Stimulated activated naive CD4-positive, alpha-beta T cell treated with Interleukin-2 at 50 U/mL for 16 hours (primary cell): ENCODE measurements at places on chromosomes 12 and 14.

GRCh38 chr12:77013091-77013490 is 52.3 kb downstream of the E2F7 start:
- DNase-seq: no peak

DNA sequence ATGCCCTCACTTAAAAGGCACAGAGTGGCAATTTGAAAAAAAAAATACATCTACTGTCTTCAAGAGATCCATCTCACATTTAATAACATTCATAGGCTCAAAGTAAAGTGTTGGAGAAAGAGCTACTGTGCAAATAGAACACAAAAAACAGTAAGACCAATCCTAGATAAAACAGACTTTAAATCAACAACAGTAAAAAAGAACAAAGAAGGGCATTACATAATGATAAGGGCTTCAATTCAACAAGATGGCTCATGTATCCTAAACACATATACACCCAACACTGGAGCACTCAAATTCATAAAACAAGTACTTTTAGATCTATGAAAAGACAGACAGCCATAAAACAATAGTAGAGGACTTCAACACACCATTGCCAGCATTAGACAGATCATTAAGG is 93.6 kb upstream of the PCED1B start:
- no peak for DNase-seq

- no peak for DNase-seq
Measured at GRCh38 chr12:98465950-98466602, 49.3 kb upstream of the TMPO start.

DNA sequence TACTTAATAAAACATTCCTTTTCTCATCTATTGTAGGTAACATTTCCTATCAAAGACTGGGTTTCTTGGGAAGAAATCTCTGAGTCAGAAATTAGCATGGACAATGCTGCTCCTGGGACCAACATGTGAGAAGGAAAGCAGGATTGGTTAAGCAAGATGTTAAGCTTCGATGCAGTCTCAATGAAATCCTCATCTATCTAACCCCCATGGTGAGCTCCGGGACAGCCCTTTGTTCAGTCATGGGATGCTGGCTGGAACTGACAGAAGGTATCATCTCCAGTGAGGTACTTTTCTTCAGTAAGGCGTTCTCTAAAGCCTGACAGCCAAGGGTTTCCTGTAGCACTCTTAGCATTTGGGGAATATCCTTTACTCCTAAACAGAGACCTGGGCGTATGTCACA is 82.8 kb upstream of the SINHCAF start:
- no peak for DNase-seq

- DNase-seq: no peak
Measured at GRCh38 chr14:68141281-68142088, 321.9 kb downstream of the RAD51B start.

DNA sequence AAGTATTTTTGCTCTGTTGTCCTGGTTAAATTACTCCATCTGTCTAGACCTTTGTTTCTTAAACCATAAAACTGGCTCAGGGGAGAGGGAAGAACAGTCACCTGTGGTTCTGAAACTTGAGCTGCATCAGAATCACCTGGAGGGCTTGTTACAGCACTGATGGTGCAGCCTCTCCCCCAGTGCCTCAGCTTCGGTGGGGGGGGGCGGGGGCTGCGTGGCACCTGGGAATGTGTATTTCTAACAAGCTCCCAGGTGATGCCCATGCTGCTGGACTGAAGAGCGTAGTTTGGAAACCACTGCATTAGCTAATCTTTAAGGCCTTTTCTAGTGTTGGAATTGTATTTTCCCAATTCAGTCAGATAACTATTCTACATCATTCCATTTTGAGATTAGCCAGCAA is 42.7 kb downstream of the GPHB5 start:
- no peak for DNase-seq

DNA sequence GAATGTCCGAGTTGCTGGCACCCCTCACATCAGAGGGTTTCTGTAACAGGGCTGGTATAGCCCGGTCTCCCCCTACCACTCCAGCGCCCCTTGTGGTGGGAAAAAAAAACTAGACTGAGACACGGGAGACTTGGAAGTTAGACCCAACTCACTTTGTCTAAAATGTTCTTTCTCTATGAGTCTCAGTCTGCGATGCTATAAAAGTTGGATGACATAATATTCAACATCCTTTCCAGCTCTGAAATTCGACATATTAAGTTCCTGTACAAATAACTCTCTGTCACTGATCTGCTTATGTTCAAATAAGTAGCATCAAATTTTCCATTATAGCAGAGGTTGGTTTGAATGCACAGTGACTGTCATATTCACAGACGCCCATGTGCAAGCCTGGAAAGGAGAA is 25.7 kb upstream of the TC2N start:
- DNase-seq: no peak
